ENCODE measurements at places on chromosomes 2 and 18.

DNA sequence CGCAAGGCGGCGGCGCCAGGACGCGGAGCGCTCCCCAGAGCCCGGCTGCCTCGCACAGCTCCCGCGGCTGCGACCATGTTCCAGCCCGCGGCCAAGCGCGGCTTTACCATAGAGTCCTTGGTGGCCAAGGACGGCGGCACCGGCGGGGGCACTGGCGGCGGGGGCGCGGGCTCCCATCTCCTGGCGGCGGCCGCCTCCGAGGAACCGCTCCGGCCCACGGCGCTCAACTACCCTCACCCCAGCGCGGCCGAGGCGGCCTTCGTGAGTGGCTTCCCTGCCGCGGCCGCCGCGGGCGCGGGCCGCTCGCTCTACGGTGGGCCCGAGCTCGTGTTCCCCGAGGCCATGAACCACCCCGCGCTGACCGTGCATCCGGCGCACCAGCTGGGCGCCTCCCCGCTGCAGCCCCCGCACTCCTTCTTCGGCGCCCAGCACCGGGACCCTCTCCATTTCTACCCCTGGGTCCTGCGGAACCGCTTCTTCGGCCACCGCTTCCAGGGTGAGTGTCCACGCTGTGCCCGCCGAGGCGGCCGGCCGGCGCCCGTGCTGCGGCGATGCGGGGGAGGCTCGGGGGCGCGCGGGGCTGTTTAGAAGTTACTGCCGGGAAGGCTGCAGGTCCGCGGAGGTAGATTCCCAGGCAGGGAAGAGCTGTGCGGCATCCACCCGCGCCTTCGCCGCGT is 696 bp downstream of the EMX1 start:
- DNase-seq = no peak

DNA sequence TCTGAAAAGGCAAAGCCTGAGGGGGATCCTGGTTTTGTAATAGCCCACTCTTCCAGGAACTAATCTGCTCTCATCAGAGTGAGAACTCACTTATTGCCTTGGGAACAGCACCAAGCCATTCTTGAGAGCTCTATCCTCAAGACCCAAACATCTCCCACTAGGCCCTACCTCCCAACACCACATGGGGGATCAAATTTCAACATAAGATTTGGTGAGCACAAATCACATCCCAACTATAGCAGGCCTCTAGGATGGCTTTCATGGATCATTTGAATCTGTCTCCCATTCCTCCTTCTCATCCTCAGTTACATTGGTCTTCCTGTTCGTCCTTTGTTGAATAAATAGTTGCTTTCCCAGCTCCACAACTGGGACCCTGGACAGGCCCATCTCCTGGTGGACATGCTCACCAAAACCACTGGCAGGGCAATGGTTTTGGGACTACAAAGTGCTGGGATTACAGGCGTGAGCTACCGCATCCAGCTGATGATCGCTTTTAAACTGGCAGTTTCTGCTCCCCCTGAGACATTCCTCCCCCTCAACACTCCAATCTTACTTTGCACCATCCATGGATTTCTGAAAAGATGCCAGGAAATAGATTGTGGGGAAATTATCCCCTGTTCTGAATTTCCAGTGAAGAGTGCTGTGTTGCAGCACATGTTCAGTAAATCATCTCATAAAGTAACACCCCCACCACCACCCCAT is 42.6 kb downstream of the MCFD2 start:
- no peak for DNase-seq

GRCh38 chr2:235749121-235749770 is 255.4 kb downstream of the AGAP1 start:
- no peak for DNase-seq

GRCh38 chr2:214671319-214671885 is 138.1 kb downstream of the BARD1 start:
- DNase-seq = no peak

DNA sequence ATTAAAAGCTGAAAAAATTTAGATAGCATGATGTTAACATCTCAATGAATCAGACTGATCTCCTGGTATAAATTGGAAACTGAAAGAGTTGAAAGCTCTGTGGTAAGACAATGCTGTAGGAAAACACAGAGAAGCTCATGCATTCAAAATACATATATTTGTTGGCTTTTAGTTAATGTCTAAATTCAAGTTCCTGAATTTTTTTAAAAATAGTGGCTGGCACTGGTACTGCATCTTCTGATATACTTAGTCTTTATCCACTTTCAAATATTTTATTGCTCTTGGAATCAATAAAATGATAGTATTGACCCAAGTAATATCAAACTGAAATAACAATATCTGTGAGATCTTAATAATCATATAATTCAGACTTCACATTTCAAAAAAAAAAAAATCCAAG is 151.4 kb upstream of the FIGN start:
- DNase-seq = no peak

GRCh38 chr2:107174171-107174570 is 288.2 kb upstream of the ST6GAL2 start:
- no peak for DNase-seq

GRCh38 chr2:103815731-103816130 is 1038.2 kb upstream of the POU3F3 start:
- DNase-seq = no peak

DNA sequence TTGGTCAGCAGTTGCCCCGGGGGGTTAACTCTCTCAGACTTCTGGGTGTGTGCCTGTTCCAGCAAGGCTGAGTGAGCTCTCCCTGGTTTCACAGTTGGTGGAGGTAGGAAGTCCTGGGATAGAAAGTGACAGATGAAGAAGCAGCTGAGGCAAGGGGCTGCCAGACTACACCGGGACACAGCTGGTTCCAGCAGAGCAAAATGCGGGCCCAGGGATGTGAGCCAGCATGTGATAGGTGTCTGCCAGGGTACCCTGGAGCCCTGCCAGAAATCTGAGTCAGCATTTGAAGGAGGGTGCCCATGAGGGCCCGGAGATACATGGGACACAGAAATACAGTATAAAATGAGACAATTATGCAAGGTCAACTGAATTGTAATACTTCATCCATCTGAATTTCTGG is 79.3 kb upstream of the LGALSL start:
- peak; percentile 4 for DNase-seq

DNA sequence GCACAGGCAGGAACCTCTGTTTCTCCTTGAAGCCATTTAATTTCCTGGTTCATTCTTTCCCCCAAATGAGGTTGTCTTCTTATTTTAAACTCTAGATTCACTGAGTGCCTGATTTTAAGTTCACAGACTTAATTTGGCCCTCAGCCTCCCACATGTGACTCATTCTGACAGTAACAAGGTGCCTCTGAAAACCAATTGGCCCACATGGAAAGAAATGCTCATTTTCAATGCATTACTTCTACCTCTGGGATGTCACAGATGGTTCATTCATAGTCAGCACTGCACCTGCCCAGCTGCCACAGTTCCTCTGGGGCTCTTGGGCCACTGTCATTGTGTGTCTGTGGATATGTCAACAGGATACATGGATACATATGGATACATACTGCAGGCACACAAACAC is 140.4 kb upstream of the CAPN13 start:
- no peak for DNase-seq

DNA sequence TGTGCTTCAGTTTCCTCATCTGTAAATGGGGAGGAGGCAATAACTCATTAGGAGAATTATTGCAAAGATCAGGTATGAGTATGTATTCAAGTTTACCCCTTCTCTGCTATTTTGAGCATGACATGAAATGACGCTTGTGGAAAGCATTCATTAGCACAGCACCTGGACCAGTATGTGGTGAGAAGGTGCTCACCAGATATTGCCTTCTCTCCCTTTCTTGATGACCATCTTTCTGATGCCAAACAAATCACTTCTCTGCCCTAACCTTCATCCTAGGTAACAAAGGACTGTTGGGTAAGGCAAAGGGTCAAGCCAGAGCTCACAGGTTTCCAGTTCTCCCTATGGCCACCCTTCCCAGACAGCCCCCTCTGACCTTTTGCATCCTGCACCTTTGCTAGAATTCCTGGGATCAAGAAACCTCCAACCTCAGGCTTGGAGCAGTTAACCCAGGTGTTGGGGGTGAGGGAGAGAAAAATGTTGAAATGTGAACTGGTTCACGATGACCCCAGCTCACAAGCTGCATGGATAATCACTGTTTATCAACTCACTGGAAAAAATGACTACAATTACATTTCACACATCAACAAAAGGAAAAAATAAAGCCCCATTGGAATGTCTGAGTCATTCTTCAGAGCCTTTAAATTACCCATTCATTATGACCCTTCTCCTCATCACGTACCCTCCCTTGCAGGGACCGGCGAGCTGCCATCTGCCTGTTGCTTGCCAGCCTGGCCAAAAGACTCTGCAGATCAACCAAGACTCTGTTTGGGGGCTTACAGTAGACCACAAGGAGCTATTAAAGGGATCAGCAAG is 41.6 kb downstream of the LBH start:
- no peak for DNase-seq

- no peak for DNase-seq
Observed at GRCh38 chr2:169005994-169006393, 25.1 kb downstream of the ABCB11 start.

- no peak for DNase-seq
Observed at GRCh38 chr2:64667535-64667934, 13.8 kb upstream of the SERTAD2 start.

DNA sequence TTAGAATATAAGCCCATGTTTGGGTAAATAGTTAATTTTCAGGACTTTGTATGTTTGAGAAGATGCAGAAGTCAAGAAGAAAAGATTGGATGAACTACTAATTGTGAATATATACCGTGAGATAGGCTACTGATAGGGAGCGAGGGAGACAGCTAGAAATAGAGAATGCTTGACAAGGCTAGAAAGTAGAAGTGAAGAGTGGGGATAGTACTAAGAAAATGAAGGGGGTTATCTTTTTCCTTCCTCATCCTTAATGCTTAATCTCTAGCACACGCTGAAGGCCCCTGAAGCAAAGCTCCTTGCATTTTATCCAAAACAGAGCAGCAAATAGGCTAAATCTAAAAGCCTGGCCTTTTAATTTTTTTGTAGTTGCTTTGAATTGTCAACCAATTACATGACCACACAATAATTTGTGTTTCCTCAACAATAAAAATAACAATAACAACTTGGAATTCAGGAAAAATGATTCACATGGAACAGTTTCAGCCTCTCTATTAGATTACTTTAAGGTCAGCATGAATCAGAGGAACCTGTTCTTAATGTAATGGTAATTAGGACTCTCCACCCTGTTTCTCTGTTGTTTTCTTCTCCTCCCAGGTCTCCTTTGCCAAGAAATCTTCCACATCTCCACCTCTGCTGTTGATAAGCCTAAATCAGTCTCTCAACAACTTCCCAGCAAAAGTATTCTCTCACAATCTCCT is 1071.3 kb upstream of the ZEB2 start:
- DNase-seq = no peak

- no peak for DNase-seq
Observed at GRCh38 chr2:18526429-18526828, 34.0 kb downstream of the RDH14 start.

- no peak for DNase-seq
Observed at GRCh38 chr18:48855422-48856377, 95.1 kb downstream of the SMAD7 start.

DNA sequence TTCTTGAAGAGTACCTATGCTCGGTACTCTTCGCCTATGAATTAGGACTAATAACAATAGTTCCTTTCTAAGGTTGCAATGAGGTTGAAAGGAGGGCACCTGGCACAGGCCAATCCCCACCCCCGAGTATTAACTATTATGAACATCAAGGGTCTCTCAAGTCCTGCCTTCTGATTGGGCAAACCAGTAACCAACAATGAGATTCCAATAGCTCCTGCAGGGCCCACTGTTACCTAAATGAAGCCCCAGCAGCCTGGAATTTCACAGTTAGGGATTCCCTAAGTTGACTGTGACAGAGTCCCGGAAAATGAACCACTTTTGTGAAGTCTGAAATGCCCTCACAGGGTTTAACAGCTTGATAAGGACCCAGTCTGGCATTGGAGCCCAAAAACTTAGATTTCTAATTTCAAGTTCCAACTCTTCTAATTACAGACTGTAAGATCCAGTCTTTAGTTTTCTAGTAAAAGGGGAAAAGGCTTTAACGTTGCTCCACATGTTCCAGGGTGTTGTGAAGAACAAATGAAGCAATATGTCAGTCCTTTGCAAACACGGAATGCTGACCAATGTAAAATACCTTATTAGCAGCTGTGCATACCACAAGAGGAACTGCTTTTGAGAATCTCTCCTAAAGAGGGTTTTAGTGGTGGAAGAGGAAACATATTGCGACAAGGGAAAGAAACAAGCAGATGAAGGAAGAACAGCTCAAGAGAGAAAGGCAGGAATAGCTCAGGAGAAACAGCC is 277.7 kb upstream of the MAP2 start:
- no peak for DNase-seq

DNA sequence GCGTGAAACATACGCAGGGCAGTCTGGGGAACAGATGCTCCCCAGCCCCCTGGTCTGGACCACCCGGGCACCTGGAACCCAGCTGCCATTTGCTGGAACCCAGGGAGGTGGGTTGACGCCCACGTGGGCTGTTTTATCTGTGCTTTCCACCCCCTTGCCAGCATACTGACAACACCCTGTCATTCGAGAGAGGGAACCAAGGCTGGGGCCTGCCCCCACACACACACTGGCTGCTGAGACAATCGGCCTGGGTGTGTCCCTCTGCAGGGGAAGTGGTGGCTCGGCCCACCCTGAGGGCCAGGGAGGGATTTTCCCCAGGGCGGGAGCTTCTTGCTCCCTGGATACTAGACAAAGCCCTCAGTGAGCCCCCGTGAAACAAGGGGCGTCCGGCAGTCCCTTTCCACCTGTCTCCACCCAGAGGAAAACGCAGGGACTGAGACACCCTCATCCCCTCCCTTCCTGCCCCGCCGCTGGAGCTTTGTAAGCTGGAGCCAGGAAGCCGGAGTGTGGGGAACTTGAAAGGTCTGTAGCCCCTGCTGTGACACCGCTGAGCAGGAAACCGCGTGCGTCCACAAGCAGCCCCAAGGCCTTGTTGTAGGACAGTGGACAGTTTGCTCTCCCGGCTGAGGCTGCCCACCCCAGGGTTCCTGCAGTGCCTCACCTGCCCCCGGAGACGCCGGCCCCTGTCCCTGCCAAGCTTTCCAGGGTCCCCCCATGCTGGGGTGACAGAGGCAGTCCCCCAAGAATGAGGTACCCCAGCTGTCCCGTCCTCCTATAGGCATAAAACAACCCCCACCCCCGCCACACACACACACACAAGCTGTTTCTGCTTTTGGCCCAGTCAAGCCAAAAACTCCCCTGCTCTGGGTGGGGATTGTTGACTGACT is 14.1 kb upstream of the KLF11 start:
- peak; percentile 66 for DNase-seq

- DNase-seq = no peak
Observed at GRCh38 chr2:200609028-200609614, 23.3 kb downstream of the AOX1 start.

- peak; percentile 2 for DNase-seq
Observed at GRCh38 chr18:61765097-61765496, 127.7 kb downstream of the RNF152 start.

DNA sequence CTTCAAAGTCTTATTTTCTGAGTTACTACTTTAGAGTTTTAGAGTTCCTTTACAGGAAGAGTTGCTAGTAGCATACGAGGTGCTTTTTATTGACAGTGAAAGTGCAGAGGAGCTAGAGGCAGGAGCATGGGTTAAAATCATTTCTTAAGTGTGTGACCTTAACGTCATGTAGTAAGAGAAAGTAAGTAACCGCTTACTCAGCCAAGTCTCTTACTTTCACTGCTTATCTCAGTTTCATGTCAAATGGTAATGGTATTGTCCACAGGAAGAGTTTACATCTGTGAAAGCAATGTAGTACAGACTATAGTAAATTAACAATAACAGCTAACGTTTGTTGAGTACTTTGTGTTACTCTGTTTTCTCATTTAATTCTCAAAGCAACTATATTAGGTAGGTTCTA is 12.6 kb downstream of the NDUFAF7 start:
- DNase-seq = no peak
